ENCODE measurements at places on chromosomes 16 and 17.

- no peak for DNase-seq
These were observed 337.9 kb upstream of the DYNLRB2 start for GRCh38 chr16:80202831-80203413.

DNA sequence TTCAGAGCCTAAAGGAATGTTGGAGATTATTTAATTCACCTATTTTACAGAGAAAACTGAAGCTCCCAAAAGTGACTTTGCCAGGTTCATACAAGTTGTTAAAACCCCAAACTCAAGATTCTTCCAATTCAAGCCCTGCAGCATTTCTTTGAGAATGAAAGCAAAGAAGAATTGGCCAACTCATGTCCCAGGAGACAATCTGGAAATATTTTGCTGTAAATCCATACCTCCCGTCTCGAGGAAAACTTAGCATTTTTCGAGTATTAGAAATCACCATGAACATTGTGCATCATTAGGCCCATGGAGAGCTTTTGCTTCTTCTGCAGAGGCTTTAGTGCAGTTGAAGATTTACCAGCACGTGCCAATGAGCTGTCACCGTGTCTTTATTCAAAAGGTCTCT, 176.4 kb upstream of the KCNJ16 start:
- no peak for DNase-seq

DNA sequence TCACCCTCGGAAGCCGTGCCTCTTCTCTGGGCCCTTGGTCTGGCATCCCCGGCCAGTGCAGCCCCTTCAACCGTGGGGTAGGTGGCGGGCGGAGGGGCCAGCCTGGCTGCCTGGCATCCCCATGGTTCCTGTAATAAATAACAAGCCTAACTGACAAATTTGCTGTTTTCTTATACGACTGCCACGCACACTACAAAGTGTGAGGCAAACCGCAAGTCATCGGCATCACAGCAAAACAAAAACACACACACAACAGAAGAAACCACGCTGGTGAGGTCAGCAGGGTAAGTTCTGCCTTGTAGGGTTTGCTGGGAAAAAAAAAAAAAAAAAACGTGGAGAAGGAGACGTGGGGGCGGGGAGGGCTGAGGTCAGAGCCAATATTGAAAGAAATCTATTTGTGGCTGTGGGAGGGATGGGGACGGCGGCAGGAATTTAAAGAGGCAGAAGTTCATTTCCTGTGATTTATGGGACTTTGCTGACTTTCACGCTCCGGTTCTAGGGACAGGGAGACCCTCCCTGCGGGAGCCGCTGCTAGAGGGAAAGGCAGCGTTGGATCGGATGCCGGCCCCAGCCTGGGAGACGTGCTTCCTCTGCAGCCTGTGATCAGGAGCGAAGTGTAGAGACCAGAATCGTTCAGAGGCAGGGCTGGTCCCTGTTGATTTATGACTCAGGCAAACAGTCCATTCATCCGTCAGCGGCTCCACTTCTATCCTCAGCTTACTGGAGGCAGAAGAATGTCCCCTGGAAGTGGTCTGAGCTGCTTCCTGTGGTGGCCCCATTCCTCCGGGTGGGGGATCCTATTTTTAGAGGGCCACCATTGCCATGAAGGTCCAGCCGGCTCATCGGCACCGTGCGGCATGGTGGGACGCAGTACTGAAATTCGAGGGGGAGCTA, 162.8 kb downstream of the FOXL1 start:
- peak; percentile 27 for DNase-seq

GRCh38 chr17:2563061-2563460, 30.4 kb upstream of the PAFAH1B1 start:
- peak; percentile 61 for DNase-seq

DNA sequence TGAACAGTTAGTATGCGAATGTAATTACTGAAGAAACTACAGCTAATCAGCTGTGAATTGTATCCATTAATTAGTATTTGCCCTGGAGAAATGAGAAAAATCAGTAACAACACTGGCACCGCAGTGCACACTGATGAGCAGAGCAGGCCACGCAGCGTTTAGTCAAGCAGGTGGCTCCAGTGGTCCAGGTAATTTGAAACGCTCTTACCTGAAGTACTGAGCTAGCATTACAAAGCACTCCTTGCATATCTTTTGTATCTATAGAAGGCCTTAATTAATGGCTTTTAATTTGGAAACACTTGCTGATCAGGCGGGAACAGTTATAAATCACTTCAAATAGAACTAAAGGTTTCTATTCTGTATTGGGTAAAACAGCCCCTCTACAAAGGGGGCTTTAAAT, 76.4 kb downstream of the TOX3 start:
- DNase-seq, result no peak

- DNase-seq, result no peak
These were observed 158.8 kb upstream of the GSE1 start for GRCh38 chr16:85454171-85454872.

GRCh38 chr17:66826856-66827255, 8.1 kb upstream of the CACNG5 start:
- no peak for DNase-seq

GRCh38 chr16:55655897-55656681, at the start of gene SLC6A2:
TSS of gene SLC6A2 (plus strand) at chr16:55655988. CDS start at chr16:55656695, 707 bp downstream.
- no peak for DNase-seq

GRCh38 chr17:73029991-73030390, 62.5 kb downstream of the SLC39A11 start:
- no peak for DNase-seq

- no peak for DNase-seq
These were observed 56.0 kb upstream of the TOB1 start for GRCh38 chr17:50922107-50922506.

- peak; percentile 9 for DNase-seq
These were observed 193.9 kb upstream of the SOX9 start for GRCh38 chr17:71926746-71927398.

- no peak for DNase-seq
These were observed 20.9 kb downstream of the HSD11B2 start for GRCh38 chr16:67451704-67452435.

DNA sequence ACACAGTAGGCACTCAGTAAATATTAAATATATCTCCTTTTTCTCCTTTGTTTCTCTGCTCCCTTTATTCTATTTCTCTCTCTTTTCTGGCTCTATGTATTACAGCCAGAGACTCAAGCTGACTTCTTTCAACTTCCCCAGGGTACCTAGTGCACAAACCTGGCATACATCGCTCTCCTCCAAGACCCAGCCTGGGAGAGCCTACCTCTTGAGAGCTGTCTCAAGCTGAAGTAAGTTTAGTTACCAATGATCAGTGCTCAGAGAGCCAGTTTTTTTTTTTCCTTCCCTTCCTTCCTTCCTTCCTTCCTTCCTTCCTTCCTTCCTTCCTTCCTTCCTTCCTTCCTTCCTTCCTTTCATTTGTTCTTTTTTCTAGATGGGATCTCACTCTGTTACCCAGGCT, 19.8 kb downstream of the TMEM98 start:
- DNase-seq, result no peak

DNA sequence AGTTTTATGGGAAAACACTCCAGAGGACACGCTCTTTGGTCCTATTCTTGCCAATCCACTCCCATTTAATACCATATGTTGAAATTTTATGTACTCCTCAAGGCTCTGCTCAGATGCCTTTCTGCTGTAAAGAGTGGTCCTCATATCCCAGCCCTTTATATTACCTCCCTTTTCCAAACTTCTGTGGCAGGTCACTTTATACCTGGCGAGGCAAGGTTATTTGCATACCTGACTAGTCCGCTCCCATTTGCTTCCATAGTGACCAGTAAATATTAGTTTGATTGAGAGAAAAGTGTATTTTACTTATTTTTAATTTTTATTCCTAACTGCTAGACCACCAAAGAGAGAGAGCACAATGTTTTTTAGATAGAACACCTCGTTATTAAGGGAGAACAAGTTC, 17.3 kb downstream of the KRT12 start:
- no peak for DNase-seq

DNA sequence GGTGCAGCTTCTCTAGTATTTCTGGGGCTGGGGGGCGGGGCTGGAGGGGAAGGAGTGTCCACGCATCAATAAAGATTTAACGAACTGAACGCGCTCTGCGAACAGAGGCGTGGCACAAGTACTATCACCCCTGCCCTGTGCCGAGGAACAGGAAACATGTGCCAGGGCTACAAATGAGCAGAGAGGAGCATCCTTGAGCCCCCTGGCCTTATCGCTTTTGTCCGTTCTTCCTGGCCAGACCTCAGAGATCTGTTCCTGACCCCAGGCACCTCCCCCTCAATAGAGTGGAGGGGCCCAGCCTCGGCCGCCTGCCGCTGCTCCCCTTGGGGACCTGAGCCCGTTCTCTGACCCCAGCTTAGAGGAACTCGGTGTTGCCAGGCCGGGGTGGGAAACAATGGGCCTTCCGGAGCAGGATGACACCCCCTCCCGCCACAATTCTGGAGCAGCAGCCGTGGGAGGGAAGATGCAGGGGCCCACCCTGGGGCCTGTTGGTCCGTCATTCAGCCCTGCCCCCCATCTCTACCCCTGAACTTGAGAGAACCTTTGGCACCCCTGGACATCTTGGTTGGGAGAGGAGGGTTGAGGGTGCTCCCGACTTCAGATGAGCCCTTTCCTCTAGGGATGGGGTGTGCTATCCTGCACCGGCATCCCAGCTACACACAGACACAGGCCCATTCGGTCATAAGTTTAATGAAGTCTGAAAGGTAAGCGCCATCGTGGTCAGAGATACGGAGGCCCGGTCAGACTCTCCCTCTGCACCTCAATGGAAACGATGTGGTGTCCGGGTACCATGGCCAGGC, 1.1 kb downstream of the NAA38 start:
- peak; percentile 30 for DNase-seq

DNA sequence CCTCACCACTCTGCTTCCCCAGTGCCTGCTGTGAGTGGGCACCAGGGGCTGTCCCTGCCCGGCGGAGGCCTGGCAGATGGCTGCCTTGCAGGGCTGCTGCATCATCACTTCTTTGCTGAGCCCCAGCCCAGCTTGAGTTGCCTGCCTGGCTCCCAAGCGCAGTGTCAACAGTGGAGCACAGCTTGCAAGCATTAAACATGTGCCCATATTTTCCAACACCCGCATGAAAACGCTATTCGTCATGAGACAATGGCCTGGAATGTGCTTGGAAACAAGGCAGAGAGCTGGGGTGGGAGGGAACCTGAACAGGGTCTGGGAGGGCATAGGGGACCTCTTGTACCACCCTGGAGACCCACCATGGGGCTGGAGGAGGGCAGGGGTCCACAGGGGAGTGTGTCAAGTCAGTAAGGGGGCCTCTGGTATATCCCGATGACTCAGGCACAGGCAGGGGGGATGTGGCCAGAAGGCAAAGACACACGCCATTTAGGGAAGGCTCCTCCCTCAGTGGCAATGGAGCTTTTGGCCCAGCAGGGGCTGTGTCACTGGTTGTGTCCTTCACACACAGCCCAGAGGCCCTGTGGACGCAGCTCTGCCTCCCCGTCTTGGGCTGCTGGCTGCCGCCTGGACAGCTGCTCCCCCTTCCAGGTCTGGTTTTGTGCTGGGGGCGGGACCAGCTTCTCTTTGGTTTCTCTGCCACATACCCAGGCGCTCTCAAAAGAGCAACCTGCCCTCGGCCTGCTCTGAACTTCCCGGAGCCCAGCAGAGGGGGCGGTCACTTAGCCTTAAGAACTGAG, 17.4 kb upstream of the MTSS2 start:
- no peak for DNase-seq

DNA sequence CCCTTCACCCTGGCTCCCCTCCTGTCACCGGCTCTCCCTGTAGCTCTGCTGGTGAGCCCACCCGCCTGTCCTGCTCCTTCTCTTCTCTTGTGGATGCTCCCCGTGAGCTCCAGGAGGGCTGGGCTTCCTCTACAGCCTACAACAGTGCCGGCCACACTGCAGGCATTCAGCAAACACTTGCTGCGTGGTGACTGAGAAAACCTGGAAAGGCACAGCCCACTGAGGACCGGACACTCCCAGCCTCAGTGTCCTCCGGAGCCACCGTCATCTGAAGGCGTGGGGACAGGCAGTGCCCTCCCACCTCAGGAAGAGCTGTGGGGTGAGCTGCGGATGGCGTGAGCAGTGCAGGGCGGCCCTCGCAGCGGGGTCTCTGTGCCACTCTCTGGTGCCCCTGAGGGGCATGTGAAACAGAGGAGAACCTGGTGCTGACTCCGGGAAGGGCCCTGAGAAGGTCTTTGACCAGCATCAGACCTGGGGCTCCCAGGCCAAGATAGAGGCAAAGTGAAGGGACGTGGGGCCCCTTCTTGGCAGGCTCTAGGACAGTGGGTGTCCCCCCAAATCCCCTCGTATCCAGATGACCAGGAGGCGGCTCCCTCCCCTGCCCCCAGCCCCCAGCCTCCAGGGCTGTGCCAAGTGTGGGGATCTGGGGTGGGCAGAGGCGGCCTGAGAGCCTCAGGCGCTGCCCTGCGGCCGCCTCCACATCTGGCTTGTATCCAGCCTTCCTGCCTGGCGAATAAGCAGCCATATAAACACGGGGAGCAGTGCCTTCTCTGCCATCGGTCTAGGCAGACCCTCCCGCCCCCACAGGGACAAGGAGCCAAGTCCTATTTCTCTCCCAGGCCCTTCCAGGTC, 44.0 kb upstream of the PABPN1L start:
- DNase-seq, result no peak

DNA sequence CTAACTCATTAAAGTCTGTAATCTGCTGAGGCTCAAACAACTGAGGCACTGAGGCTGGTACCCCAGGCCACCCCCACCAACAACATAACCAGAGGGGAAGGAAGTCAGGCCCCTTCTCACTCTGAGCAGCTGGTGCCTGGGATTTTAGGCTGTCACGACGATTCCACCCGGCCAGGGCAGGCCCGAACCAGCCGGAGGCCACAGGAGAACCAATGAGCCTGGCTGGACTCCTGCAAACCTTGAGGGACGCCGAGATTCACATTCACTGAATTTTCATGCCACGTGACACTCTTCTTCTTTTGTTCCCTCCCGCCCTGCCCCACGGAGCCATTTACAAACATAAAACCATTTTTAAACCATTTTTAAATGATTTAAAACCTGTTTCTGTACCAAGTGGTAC, 48.1 kb downstream of the RPH3AL start:
- no peak for DNase-seq

DNA sequence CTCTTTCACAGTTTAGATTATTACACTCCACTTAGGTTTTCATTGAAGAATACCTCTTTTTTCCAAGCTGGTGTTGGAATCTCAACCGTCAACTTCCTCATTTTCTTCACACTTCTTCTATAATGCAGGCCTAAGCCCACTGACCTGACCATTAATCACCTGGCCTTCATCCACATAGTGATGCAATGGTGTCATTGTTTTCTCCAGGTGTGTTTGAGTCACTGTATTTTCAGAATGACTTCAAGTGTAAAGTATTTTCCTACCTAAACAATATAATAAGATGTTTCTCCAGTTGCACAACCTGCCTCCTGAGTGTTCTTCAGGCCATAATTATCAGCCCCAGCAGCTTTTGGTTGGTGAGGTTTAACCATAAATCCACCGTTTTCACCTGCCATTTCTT, 1675.1 kb downstream of the TP53TG3F start:
- peak; percentile 88 for DNase-seq

DNA sequence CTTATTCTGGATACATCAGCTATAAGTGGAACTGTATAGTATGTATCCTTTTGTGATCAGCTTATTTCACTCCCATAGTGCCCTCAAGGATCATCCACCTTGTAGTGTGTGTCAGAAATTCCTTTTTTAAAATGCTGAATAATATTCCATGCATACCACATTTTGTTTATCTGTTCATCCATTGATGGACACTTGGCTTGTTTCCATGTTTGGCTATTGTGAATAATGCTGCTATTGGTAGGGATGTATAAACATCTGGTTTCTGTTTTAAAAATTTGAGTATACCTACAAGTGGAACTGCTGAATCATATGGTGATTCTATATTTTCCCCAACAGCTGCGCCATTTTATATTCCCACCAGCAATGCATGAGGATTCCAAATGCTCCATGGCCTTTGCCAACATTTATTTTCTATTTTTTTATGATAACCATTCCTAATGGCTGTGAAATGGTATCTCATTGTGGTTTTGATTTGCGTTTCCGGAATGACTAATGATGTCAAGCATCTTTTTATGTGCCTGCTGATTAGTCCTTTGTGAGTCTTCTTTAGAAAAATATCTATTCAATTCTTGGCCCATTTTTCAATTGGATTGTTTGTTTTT, 11.6 kb downstream of the RCVRN start:
- DNase-seq, result peak; percentile 16

Measured in MCF 10A (cell line).